ENCODE measurements at places on chromosomes 7 and 10. TPM values are rescaled to one million over a fixed set of nuclear protein-coding genes. Genes with fewer than 3 reads are reported as not detected.

TMEM213 gene
- polyA plus RNA-seq = not detected

NUTM2B gene
- 1.1 TPM for polyA plus RNA-seq

BTBD16 gene
- polyA plus RNA-seq = not detected

SPDYE11 gene
- not detected for polyA plus RNA-seq

OR6V1 gene
- polyA plus RNA-seq = not detected

Measured in ovary (tissue), 10 donors.